Activated CD8-positive, alpha-beta memory T cell treated with anti-CD3 and anti-CD28 coated beads, Interleukin-2, amount 10 ng/mL, durations not matched to agents 7 days and 5 days (primary cell): ENCODE measurements at places on chromosomes 12 and 14.

DNA sequence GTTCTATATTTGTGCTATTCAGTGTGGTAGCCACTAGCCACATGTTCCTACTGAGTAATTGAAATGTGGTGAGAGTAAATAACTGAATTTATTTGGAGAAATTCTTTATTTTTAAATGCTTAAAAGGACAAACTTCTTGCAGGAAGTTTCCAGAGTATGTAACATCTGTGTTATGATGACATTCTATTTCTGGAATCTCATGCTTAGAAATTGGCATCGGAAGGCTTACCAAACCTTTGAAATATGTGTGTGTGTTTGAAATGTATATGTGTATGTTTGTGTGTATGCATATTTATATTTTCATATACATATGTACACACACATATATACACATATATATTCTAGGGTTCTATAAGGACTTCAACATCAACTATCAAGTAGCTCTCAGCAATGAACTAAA, 12.4 kb upstream of the WSCD2 start:
- peaks cover 10% of the 10 kb centered on the region for H3K27me3 ChIP-seq
- H3K27ac ChIP-seq = no peak overlapping the region
- no peak overlapping the region for H3K4me3 ChIP-seq

GRCh38 chr12:118544569-118544968, 168.2 kb downstream of the SUDS3 start:
- no peak overlapping the region for H3K27ac ChIP-seq
- H3K4me1 ChIP-seq = no peaks in the 10 kb centered on the region
- no peak overlapping the region for H3K4me3 ChIP-seq
- H3K36me3 ChIP-seq = no peaks in the 10 kb centered on the region
- no peaks in the 10 kb centered on the region for H3K27me3 ChIP-seq
- no peak for DNase-seq

GRCh38 chr12:132583411-132583710, 27.0 kb downstream of the LRCOL1 start:
- H3K27ac ChIP-seq = no peak overlapping the region
- H3K27me3 ChIP-seq = no peaks in the 10 kb centered on the region
- H3K4me3 ChIP-seq = no peak overlapping the region
- no peaks in the 10 kb centered on the region for H3K36me3 ChIP-seq
- no peak for DNase-seq
- H3K4me1 ChIP-seq = no peaks in the 10 kb centered on the region

GRCh38 chr14:101495827-101496775, 65.2 kb upstream of the DIO3 start:
- H3K36me3 ChIP-seq = no peaks in the 10 kb centered on the region
- no peak for DNase-seq
- H3K4me3 ChIP-seq = no peak overlapping the region
- peaks cover 4% of the 10 kb centered on the region for H3K27me3 ChIP-seq

DNA sequence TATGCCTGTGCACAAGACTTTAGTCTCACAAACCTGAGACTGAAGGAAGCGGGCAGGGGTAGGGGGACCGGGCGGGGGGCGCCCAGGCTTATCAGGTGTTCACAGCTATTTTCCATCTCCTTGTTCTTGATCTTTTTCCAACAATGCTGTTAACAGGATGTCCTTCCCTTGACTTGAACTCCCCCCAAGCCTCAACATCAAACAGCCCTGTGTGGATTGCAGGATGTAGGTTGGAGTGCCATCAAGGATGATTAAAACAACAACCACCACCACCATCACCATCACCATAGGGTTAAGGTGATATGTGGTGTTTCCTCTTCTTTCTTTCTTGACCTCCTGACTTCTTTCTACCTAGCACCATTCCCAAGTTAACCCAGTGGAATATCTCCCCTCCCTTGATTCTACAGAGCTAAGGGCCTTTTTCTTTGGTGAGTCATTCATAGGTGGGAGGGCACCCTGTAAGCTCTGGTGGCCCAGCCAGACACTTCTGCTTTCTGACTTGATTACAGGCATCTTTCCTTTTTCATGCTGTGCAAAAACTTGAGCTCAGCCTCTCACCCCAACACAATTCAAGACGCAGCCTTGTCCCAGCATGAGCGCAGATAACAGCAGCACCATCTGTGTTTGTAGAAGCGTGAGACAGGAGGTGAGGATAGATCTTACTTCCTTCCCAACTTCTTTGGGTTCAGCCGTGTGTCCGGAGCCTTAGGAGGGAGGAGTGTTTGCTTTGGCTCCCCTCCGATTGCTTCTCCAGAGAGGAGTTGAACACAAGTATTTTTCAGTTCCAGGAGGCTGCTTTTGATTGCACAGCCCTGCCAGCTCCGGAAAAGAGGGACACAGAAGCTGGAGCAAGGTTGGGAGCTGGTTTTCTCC, 26.8 kb downstream of the FLVCR2 start:
- H3K36me3 ChIP-seq = peaks cover 5% of the 10 kb centered on the region
- H3K27ac ChIP-seq = no peak overlapping the region
- DNase-seq = no peak

DNA sequence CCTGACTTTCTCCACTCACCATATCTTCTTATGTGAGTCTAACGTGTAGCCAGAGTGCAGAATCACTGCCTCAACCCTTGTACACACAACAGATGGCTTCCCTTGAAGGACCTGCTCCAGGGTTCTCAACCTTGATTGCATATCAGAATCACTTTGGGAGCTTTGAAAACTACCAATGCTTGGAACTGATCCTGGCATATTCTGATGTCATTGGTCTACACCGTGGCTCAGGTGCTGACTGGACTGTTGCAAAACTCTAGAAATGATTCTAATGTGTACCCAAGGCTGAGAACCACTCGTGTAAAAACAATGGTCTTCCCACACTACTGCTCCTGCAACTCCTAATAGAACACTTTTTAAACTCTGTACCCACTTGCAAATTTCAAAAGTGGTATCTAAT, 18.5 kb downstream of the TMEM132D start:
- H3K4me1 ChIP-seq = no peaks in the 10 kb centered on the region
- no peaks in the 10 kb centered on the region for H3K27me3 ChIP-seq
- H3K27ac ChIP-seq = no peak overlapping the region
- no peaks in the 10 kb centered on the region for H3K36me3 ChIP-seq
- DNase-seq = no peak

DNA sequence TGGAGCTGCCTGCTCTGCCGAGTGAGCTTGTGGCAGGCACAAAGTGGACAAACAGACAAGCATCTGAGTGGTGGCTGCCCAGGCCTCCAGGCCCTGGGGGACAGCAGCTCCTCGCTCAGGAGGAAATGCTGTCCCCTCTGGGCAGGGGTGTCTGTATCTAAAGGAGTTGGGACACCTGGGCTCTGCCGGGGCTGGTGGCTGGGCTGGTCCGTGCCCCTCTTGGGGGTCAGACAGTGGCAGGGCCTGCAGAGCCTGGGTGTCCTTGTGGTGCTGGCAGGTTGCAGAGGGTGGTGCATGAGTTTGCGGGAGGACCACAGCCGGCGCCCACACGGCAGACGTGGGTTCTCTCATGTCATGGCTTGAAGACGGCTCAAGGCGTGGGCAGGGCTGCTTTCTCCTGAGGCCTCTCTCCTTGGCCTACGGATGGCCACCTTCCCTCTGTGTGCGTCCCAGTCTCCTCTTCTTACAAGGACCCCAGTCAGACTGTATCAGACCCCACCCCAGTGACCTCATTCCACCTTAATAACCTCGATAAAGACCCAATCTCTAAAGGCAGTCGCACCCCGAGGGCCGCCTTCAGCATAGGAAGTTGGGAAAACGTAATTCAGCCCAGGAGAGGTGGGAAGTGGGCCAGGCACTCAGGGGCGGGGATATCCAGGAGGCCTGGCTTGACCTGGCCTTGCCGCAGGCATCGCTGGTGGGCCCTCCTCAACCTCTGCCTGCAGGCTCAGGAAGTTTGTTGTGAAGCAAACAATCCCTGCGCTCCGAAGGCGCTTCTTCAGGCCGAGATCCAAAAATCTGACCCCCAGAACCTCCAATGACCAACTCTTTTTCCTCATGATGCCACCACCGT, 110.0 kb downstream of the KIF26A start:
- no peak overlapping the region for H3K4me3 ChIP-seq
- H3K4me1 ChIP-seq = no peaks in the 10 kb centered on the region
- peaks cover 2% of the 10 kb centered on the region for H3K36me3 ChIP-seq
- peak; percentile 25 for DNase-seq
- no peaks in the 10 kb centered on the region for H3K27me3 ChIP-seq

DNA sequence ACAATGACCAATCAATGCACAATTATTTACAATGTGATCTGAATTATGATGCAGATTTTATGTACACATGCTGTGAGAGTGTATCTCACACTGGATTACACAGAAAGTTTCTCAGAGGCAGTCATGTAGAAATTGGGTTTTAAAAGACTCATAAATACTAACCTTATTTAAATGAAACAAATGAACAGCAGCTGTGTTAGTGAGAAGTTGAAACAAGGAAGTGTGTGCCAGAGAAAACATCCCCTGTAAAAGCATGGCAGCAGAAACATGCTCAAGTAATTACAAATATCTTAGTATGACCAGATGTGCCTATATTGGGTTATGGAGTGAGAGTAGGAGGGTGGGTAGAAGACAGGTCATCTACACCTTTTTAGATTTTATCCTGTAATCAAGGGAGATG, 723.7 kb downstream of the C12orf50 start:
- H3K27me3 ChIP-seq = no peaks in the 10 kb centered on the region
- DNase-seq = no peak
- no peaks in the 10 kb centered on the region for H3K4me1 ChIP-seq

- peaks cover 12% of the 10 kb centered on the region for H3K4me1 ChIP-seq
- peak; percentile 77 for DNase-seq
- H3K4me3 ChIP-seq = peak overlapping the region; percentile 76
- peak overlapping the region; percentile 77 for H3K27ac ChIP-seq
- H3K27me3 ChIP-seq = peaks cover 6% of the 10 kb centered on the region
- H3K36me3 ChIP-seq = no peaks in the 10 kb centered on the region
Measured at GRCh38 chr14:21978184-21978998, 304.8 kb upstream of the OR4E1 start.

DNA sequence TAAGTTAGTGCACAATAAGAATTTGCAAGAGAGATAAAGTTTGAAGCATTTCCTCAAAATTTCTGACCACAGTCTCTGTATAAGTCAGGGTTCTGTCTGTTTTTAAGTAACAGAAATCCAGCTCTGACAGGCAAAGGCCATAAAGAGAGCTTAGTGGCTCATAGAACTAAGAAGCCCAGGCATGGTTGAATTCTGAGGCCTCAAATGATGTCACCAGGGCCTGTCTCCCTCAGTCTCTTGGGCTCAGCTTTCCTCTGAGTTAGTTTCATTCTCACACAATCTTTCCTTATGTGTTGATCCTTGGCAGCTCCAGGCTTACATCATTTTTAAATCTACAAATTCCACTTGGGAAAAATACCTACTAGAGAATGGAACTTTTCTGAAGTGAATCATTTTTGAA, 173.4 kb upstream of the ATP2B1 start:
- H3K4me1 ChIP-seq = peaks cover 34% of the 10 kb centered on the region
- H3K36me3 ChIP-seq = peaks cover 13% of the 10 kb centered on the region
- DNase-seq = peak; percentile 53
- no peak overlapping the region for H3K4me3 ChIP-seq
- peak overlapping the region; percentile 87 for H3K27ac ChIP-seq
